ENCODE measurements at places on chromosomes 16 and 17.
A peak's percentile ranks its signal among the peaks of the same experiment; 100 is the strongest.

DNA sequence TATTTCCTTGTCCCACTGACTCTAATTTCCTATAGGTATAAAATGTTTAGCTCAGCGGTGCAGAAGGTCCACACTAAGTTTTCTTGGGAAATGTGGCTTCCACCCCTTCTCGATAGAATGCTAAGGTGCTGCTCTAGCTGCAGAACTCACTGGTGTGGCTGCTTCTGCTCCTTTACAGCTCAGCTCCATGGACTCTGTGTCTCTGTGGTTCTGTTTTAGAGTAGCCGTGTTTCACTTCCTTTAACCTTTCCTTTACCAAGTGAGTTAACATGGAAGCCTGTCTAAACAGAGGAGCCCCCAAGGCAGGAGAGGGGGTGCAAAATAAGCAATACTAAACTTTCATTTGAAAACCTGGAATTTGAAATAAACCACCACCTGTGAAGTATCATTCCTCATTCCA is 65.3 kb downstream of the SPECC1 start:
- DNase-seq = no peak

GRCh38 chr17:58968426-58969061 is 138.1 kb downstream of the TRIM37 start:
- peak; percentile 69 for DNase-seq

DNA sequence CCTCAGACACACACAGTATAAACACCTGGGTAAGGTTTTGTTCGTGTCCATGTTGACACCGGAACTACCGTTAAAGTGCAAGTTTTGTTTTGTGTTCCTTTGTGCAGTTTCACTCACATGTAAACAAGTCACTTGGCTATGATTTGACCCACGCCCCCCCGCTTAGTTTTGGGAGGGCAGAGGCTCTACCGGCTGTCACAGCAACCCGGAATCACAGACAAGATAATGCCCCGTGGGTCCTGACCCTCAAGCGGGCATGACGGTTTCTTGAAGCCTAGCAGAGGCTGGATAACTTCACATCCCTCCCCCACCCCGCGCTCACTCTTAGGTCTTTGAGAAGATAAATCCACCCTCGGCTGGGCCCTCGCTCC is 1.7 kb downstream of the RASD1 start:
- DNase-seq = no peak

DNA sequence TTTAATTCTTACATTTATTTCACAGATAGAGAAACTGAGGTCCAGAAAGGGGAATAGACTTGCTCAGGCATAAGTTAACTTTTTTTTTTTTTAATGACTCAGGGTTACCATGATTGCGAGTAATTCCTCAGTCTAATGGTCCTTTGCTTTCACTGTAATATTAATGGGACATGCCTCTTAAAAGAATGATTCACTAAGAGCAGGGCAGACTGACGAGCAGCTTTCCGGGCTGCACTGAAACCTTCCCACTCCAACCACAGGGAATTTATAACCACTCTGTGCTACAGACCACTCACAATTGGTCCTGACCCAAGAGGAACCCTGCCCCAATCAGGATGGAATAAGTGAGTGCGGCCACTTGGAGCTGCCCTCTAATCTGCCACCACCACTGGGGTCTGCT is 5.7 kb downstream of the HOXB2 start:
- DNase-seq = peak; percentile 72

DNA sequence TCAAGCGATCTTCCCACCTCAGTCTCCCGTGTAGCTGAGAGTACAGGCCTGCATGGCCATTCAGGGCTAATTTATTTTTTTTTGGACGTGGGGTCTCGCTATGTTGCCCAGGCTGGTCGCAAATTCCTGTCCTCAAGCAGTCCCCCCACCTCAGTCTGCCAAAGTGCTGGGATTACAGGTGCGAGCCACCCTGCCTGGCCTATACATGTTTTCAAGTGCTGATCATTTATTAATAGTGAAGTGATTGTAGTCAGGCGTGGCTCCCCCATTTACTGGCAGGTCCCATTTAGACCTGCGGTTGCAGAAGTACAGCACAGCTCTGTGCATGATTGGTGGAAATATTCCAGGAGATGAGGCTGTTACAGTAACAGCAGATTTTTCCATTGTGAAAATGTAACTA is 8.4 kb downstream of the FOXK2 start:
- DNase-seq = no peak

GRCh38 chr16:88442383-88442726 is 10.7 kb upstream of the ZFPM1 start:
- DNase-seq = no peak

GRCh38 chr17:59361386-59361785 is 29.9 kb downstream of the YPEL2 start:
- DNase-seq = no peak

DNA sequence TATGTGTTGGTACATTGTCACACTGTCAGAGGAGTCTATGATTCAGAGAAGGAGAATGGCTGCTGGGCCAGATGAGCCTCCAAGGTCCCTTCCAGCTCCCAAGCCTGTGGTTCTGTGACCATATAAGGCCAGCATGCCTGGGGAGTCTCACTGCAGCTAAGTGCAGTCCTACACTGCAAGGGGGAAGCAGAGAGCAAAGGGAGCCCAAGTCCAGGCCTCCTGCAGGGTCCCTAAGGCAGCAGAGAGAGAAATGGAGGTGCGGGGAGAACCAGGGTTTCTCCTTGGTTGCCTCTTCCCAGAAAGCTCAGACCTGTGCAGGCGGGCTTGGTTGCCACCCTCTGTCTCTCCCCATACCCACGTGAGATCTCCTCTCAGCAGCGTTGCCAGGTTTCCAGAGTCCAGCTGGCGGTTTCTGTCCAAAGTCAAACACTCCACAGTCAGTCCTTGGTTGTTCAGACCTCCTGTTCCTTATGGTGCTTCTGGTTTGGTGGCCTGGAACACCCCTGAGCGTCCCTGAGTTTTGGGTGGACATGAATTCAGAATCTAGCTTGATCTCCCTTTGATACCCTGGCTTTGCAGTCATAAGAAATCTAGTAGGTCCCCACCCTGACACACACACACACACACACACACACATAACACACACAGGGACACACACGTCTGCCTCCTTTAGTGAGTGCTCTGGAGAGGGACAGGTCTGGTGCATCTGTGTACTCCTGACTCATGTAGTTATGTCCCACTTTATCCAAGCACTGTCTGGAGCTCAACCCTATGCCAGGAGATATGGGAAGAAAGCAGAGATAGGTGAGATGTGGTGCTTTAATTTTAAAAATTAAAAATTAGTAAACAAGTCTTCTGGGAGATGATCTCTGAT is 78.8 kb downstream of the GNAO1 start:
- DNase-seq = no peak

DNA sequence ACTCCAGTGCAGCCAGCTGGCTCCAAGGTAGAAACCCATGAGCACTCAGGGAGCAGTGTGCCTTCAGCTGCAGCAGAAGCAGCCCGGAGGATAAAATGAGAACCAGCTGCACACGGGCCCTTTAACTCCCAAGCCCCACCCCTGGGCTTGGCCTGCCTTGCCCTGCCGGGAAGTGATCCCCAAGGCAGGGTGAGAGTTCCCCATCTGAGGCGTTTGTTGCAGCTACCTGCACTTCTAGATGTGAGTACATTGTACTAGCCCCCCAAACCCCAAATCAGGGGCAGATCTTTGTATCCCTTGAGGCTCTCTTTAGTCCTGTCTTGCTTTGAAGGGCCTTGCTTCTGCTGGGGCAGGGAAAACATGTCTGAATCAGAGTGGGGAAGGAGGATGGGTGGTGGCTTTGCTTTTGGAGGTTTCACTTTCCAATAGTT is at the start of gene MVP:
TSS of gene MVP (plus strand) at position 192 of the 431 bp plus-strand sequence. CDS start 10,088 bp downstream, outside the sequence.
- peak; percentile 34 for DNase-seq

DNA sequence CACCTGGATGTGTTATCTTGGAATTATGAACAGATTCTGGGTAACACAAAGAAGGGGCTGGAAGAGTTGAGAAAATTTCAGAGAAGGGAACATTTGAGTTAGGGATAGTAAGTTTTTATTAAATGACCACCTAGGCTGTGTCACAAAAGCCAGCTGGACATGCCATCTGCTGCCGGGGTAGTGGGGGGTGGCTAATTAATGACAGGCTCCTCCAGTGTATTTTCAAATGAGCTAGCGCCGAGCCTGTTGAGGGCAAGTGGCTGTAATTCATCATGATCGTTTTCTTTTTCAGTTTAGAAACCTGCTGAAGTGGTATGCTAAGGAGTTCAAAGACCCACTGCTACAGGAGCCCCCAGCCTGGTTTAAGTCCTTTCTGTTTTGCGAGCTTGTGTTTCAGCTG is 6.2 kb downstream of the TMEM97 start:
- DNase-seq = no peak

GRCh38 chr17:74017466-74017865 is 186.0 kb upstream of the RPL38 start:
- no peak for DNase-seq

- peak; percentile 77 for DNase-seq
Measured at GRCh38 chr17:6670571-6670970, 19.0 kb downstream of the C17orf100 start.

DNA sequence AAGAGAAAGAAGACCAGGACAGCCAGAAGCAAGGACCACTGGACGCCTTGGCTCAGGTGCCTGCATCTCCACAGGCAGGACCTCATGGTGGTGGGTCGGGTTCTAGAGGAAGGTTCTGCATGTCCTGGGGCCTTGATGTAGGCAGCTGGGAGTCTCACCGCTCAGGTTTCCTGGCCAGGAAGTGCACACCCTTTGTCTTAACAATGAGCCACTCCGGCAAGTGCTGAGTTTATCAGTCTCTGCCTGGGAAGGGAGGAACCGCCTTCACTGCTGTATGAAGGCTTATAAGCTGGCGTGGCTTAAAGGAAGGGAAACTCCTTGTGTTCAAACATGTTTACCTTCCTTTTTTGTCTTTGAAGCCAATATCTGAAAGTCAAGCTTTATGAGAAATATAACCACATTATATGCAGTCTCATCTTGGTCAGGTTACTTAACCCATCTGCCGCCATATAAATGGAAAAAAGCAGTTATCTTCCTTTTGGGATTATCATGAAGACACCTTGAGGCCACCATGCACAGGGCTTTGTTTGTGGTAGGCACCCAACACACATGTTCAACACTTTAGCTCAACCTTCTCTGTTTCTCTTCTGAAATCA is at the start of gene ST6GALNAC1:
TSS of gene ST6GALNAC1 (minus strand) at position 205 of the 596 bp plus-strand sequence. CDS start at position 86, 119 bp downstream.
- DNase-seq = no peak

DNA sequence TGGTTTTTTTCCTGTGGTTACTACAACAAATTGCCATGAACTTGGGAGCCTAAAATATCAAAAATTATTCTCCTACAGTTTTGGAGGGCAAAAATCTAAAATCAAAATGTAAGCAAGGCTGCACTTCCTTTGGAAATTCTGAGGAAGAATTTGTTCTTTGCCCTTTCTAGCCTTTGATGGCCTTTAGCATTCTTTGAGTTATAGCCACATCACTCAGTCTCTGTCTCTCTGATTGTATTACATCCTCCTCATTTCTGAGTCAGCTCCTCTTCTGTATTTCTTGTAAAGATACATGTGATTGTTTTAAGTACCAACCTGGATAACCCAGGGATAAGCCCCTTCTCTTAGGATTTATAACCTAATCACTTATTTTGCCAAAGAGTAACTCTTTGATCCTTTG is 282.0 kb downstream of the BCAS3 start:
- DNase-seq = no peak

- peak; percentile 32 for DNase-seq
Measured at GRCh38 chr16:69867784-69868560, 83.2 kb upstream of the CLEC18A start.

DNA sequence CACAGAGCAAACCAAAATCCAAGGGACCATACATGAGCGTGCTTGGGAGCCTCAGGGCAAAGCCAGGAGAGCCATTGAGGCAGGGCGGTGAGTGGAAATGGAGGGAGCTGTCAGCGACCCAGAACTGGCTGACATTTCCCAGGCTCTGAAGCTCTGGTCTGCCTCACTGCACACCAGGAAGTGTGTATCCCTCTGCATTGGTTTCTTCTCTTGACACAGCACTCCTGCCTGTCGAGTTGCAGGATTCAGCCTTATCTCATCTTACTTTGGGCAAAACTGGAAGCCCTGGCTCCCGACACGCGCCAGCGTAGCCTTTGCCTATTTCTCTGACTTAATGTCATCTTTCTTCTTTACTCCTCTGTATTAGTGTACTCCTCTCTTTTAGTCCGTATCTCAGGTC is 144.7 kb upstream of the HS3ST3A1 start:
- DNase-seq = no peak

GRCh38 chr16:67807148-67807682 is 526 bp downstream of the TSNAXIP1 start:
- DNase-seq = no peak

DNA sequence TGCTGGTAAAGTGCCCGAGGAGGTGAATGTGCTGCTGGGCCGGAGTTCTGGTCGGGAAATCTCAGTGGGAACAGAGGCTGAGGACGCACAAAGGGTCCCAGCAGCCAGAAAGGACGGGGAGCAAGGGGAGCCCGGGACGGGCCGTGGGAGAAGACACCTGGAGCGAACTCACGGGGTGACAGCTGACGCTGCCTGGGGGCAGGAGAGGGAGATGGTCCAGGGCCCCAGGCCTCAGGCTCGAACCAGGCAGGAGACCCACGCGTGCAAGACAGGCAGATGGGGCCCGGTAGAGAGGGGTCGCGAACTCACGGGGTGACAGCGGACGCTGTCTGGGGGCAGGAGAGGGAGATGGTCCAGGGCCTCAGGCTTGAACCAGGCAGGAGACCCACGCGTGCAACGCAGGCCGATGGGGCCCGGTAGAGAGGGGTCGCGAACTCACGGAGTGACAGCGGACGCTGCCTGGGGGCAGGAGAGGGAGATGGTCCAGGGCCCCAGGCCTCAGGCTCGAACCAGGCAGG is 72.9 kb downstream of the METRNL start:
- no peak for DNase-seq

DNA sequence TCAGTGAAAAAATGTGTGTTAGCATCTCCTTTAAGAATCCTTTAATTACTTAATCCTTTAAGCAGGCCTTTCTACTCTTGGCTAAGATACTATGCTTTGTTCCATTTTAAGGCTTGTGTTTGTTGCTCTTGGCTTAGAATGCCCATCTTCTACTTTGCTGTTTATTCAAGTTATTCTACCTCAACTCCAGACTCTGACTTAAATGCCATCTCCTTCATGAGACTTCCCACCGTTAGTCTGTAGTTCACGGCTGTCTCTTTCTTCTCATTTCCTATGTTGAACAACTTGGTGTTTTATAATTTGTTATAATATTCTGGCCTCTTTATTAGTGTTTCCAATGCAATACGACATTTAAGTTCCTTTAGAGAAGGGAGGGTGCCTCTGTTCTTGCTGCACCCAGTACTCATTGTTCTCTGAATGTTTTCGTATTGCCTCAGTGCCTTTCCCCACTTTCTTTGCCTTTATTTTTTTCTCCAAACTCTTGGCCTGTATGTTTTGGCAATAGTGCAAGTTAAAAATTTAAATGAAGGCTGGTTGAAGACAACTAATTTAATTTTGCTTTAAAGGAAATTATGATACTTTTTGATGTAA is 6.1 kb upstream of the KRT10 start:
- no peak for DNase-seq

DNA sequence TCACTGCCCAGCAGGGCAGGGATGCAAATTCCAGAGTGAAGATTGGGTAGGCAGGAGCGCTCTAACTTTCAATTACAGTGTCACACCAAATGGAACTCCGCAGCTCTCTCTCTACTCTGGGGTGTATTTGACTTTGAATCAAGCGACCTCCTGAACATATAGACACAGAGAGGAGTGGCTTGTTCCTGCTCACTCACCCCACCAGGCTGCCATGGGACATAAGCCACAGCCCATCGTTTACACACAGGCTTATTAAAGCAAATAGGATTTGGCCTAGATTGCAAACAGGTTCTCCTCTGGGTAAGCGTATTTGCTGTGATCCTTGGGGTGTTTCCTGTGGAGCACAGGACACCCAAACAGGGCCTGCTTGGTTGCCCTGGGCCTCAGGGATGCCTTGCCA is 281.6 kb upstream of the CCL2 start:
- DNase-seq = no peak
